ENCODE measurements at places on chromosomes 16 and 17.
A peak's percentile ranks its signal among the peaks of the same experiment; 100 is the strongest.

GRCh38 chr17:74757931-74758847 lies 9.8 kb downstream of the NHERF1 start:
- no peak for DNase-seq
- H3K36me3 ChIP-seq, result no peaks in the 10 kb centered on the region
- H3K27ac ChIP-seq, result no peak overlapping the region
- no peak overlapping the region for H3K4me3 ChIP-seq
- H3K27me3 ChIP-seq, result no peaks in the 10 kb centered on the region

GRCh38 chr16:83954577-83955016 lies 1.6 kb downstream of the OSGIN1 start:
- no peaks in the 10 kb centered on the region for H3K36me3 ChIP-seq
- no peak overlapping the region for H3K4me3 ChIP-seq
- no peaks in the 10 kb centered on the region for H3K27me3 ChIP-seq
- no peak overlapping the region for H3K27ac ChIP-seq
- peak; percentile 19 for DNase-seq
- peaks cover 9% of the 10 kb centered on the region for H3K4me1 ChIP-seq

DNA sequence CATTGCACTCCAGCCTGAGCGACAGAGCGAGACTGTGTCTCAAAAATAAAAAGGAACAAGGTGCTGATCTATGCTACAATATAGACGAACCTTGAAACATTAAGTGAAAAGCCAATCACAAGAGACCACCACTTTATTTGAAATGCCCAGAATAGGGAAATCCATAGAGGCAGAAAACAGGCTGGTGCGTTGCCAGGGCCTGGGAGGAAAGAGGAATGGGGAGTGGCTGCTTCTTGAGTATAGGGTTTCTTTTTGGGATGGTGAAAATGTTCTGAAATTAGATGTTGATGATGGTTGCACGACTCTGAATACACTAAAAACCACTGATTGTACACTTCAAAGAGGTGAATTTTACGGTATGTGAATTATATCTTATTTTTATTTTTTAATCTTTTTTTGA lies 20.3 kb upstream of the GLIS2 start:
- H3K36me3 ChIP-seq, result no peaks in the 10 kb centered on the region
- peaks cover 51% of the 10 kb centered on the region for H3K4me1 ChIP-seq
- H3K4me3 ChIP-seq, result no peak overlapping the region
- no peaks in the 10 kb centered on the region for H3K27me3 ChIP-seq

GRCh38 chr17:15944759-15945526 lies at the start of gene ADORA2B:
ADORA2B (plus strand) TSS chr17:15945130; CDS start chr17:15945249, 119 bp downstream.
- H3K27ac ChIP-seq, result peak within 1 kb of the TSS; percentile 20
- no peaks in the 10 kb centered on the region for H3K36me3 ChIP-seq
- H3K4me3 ChIP-seq, result peak within 1 kb of the TSS; percentile 77

DNA sequence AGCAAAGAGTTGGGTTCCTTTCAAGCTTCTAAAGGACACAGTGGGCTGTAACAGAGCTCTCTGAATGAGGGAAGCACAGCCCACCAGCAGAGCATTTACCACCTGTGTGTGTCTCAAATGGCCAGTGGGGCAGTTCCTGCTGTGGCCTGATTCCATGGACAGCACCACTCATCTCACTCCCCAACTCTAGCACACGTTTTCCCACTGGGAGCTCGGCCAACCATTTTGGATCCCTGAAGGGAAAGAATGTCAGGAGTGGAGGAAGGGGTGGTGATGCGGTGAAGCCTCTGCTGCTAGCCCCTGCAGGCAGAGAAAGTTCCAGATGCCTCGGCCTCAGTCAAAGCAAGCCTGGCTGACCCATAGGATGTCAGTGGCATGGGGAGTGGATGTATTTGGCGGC lies 86.6 kb downstream of the PLXDC1 start:
- no peaks in the 10 kb centered on the region for H3K27me3 ChIP-seq
- no peaks in the 10 kb centered on the region for H3K36me3 ChIP-seq
- no peak for DNase-seq
- H3K27ac ChIP-seq, result no peak overlapping the region

GRCh38 chr16:56438038-56438437 lies 12.7 kb upstream of the AMFR start:
- DNase-seq, result no peak
- no peak overlapping the region for H3K4me3 ChIP-seq
- H3K4me1 ChIP-seq, result no peaks in the 10 kb centered on the region
- no peak overlapping the region for H3K27ac ChIP-seq
- no peaks in the 10 kb centered on the region for H3K27me3 ChIP-seq

- H3K27me3 ChIP-seq, result no peaks in the 10 kb centered on the region
- no peak overlapping the region for H3K27ac ChIP-seq
- peak; percentile 91 for DNase-seq
- H3K4me1 ChIP-seq, result peaks cover 6% of the 10 kb centered on the region
- H3K36me3 ChIP-seq, result no peaks in the 10 kb centered on the region
These were observed 92.2 kb downstream of the TUBD1 start for GRCh38 chr17:59800530-59800942.

- no peaks in the 10 kb centered on the region for H3K27me3 ChIP-seq
- H3K4me3 ChIP-seq, result no peak overlapping the region
- no peaks in the 10 kb centered on the region for H3K36me3 ChIP-seq
- H3K27ac ChIP-seq, result no peak overlapping the region
These were observed 205.0 kb upstream of the ASIC2 start for GRCh38 chr17:33498069-33498468.

GRCh38 chr16:67979955-67980678 lies at the start of gene DPEP3:
DPEP3 (minus strand) TSS chr16:67980499; CDS start chr16:67980380, 119 bp downstream.
- H3K27ac ChIP-seq, result no peak within 1 kb of the TSS
- no peak within 1 kb of the TSS for H3K4me3 ChIP-seq
- no peaks in the 10 kb centered on the region for H3K36me3 ChIP-seq
- H3K27me3 ChIP-seq, result no peaks in the 10 kb centered on the region
- H3K4me1 ChIP-seq, result no peaks in the 10 kb centered on the region

- no peaks in the 10 kb centered on the region for H3K27me3 ChIP-seq
- H3K4me1 ChIP-seq, result peaks cover 8% of the 10 kb centered on the region
- H3K36me3 ChIP-seq, result no peaks in the 10 kb centered on the region
- no peak for DNase-seq
- H3K27ac ChIP-seq, result no peak overlapping the region
These were observed 23.8 kb upstream of the EIF1 start for GRCh38 chr17:41664587-41665565.

GRCh38 chr16:77931058-77931457 lies 91.3 kb upstream of the CLEC3A start:
- no peak overlapping the region for H3K4me3 ChIP-seq
- DNase-seq, result no peak
- no peaks in the 10 kb centered on the region for H3K4me1 ChIP-seq
- H3K27me3 ChIP-seq, result no peaks in the 10 kb centered on the region

- no peak overlapping the region for H3K27ac ChIP-seq
- DNase-seq, result peak; percentile 60
- H3K36me3 ChIP-seq, result peaks cover 6% of the 10 kb centered on the region
- no peak overlapping the region for H3K4me3 ChIP-seq
- H3K4me1 ChIP-seq, result peaks cover 38% of the 10 kb centered on the region
These were observed 187.0 kb downstream of the CCDC182 start for GRCh38 chr17:57557834-57558681.

- H3K4me1 ChIP-seq, result peaks cover 28% of the 10 kb centered on the region
- H3K4me3 ChIP-seq, result peak overlapping the region; percentile 77
- H3K27me3 ChIP-seq, result no peaks in the 10 kb centered on the region
- no peak for DNase-seq
- H3K27ac ChIP-seq, result peak overlapping the region; percentile 99
- H3K36me3 ChIP-seq, result peaks cover 40% of the 10 kb centered on the region
These were observed 9.2 kb downstream of the KDM6B start for GRCh38 chr17:7843257-7843535.

GRCh38 chr16:84565669-84566495 lies 52.0 kb downstream of the COTL1 start:
- DNase-seq, result peak; percentile 97
- no peak overlapping the region for H3K4me3 ChIP-seq
- no peaks in the 10 kb centered on the region for H3K27me3 ChIP-seq
- peaks cover 6% of the 10 kb centered on the region for H3K4me1 ChIP-seq

- no peak overlapping the region for H3K4me3 ChIP-seq
- peaks cover 27% of the 10 kb centered on the region for H3K4me1 ChIP-seq
- H3K27me3 ChIP-seq, result no peaks in the 10 kb centered on the region
- DNase-seq, result no peak
These were observed 129.5 kb downstream of the ANKRD11 start for GRCh38 chr16:89360760-89361435.

All from trophoblast cell (in vitro differentiated cells and primary cell).